ENCODE measurements at places on chromosomes 1 and 21.
A peak's percentile ranks its signal among the peaks of the same experiment; 100 is the strongest.

GRCh38 chr1:225655509-225656258 lies 2.8 kb upstream of the ENAH start:
- DNase-seq = peak; percentile 75

DNA sequence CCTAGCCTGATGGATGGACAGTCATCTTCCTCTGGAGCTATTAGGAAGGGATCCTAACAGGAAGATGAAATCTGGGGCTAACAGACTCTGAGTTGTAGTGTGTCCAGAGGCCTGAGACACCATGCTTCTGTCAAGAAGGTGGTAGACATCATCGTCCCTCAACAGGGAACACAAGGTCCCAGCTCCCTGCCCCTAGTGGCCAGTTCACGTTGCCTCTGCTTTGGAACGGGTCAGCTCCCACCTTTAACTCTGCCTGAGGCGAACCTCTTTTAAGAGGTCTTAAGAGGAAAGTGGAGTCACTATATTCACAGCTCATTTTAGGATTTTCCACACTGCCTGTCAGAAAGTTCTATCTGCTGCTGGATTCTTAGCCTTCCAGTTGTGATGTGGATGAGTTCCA lies 28.3 kb downstream of the LRRC71 start:
- DNase-seq = peak; percentile 36

DNA sequence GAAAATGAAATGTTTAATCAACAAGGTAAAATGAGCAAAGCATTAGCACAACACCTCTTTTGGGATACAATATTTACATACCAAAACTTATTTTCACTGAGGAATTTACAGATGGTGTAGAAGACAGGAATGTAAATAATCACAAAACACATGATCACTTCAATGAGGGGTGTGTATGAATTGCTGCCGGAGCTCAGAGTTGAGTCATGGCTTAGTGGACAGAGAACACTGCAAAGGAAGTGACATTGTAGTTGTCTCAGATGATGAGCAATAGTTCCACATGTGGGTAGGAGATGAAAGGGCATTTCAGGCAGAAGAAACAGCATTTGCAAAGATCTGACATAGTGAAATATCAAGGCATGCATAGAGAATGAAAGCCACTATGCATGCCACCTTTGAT lies 5.6 kb upstream of the KPRP start:
- DNase-seq = no peak

- DNase-seq = no peak
Observed at GRCh38 chr1:228988664-228989063, 253.4 kb downstream of the RHOU start.

DNA sequence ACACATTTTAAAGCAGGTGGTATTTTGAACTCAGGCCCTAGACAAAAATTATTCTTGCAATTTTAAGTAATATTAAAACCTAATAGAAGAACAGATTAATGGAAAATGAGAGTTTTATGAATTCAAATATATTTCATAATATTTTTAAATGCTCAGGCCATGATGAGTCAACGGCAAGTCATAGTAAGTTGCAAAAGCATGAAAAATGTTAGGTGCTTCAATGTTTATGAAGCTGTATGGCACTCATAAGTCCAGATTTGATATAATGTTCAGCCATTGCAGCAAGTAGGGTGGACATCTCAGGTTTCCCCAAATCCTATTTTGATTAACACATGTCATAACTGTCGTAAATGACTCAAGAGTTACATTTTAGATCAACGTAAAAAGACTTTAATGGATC lies 112.6 kb downstream of the GRIK1 start:
- no peak for DNase-seq

- DNase-seq = no peak
Observed at GRCh38 chr1:175839779-175840669, 96.6 kb upstream of the TNR start.

GRCh38 chr1:118184739-118185083 lies 317 bp downstream of the SPAG17 start:
- no peak for DNase-seq

DNA sequence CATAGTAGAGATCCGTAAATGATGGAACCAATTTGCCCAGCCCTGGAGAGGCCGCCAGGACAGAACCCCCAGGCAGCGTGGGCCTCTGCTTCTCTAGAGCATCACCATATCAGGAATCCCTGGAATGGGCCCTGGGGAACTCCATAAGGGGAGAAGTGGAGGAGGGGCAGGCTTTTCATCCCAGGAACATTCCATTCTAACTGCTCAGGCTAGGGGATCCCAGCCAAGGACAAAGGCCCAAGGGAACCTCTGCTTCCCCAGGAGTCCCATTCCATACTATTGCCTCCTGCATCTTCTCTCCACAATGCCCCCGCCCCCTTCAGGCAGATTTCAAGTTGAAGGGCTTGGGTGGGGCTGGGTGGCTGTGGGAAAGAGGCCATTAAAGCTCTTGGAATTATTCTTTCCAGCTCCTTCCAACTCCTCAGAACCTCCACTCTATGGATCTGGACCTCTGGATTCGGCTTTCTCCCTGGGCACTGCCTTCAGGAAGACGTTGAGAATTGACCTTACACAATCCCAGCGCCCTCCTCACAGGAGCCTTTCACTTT lies 6.0 kb downstream of the TRNP1 start:
- DNase-seq = no peak

DNA sequence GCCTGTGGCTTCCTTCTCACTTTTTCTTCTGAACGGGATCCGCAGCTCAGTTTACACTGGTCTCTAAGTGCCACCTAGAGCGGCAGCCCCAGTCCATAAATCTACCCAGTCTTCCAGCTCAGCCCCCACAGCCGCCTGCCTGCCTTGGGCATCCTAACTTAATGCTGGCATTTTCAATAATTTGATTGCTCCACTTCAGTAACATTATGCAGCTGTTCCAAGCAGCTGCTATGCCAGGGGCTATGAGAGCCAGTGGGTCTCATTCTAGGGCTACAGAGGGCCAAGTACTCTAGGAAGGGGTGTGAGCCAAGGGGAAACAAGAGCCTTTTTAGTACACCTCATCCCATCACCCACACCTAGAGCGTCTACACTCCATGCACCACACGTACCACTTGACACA lies 48.4 kb upstream of the COA6 start:
- no peak for DNase-seq

DNA sequence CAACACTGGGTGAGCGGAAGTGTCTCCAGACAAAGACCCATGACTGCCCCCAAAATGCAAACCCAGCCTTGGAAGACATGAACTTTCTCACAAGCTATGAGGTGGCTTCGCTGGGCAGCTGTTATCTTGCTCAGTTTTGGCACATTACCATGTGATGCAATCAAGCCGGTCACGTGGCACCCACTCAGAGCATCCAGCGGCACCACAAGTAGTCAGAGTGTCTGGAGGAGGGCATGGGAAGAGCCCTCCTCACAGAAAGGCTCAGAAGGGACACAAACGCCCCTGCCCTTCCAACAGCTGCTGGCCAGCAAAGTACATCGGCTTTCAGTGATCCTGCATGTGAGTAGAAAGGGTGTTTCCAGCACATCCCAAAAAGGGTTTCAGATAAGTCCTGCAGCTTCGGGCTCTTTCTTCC lies 145.5 kb upstream of the IRF2BP2 start:
- peak; percentile 87 for DNase-seq

DNA sequence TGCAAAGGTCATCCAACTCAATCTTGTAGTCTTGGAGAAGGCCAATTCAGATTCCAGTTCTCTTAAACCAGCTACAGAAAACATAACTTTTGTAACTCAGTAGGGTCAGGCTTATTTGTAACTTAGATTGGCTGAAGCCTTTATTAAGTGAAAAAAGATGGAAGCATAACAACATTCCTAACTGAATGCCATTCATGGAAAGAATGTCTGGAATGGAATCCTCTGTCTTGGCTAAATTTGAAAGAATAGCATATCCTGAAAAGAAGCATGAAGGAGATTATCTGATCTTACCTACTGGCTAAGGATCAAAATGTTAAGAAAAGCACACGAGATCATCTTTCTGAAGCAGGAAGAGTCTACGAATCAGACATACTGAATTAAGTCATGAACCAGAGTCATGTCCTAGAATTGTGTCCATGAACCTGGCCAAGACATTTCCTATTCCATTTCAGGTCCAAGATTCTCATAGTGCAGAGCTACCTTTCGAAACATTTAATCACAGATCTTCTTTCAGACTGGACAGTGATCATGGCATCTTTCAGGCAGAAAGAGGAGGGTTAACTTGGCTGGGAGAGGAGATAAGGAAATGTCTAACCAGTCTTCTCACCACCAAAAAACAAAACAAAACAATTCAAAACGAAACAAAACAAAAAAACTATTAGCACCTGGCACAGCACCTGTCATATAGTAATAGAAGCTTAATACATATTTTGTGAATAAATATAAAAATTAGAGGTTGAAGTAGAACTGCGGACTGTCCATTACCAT lies 75.6 kb downstream of the XCL2 start:
- DNase-seq = no peak

- no peak for DNase-seq
Observed at GRCh38 chr1:37317870-37318467, 156.4 kb upstream of the ZC3H12A start.

DNA sequence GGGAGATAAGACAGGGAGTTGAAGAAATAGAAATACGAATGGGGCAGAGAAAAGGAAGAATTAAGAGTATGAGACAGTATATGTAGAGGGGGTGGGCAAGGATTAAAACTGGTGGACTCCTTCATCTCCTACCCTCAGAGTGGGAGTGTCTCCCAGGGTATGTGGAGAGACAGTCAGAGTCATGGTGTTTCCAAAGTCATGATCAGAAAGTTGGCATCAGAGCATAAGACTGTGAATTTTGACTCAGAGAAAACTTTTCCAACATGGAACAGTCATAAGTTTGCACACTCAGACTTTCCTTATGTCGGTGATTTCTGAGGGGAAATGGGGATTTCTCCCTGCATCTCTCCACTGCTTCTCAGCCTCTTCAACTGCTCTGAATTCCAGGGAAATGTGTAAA lies 2.4 kb downstream of the CD84 start:
- DNase-seq = no peak

GRCh38 chr21:25717491-25718147 lies 17.1 kb downstream of the ATP5PF start:
- no peak for DNase-seq

- DNase-seq = no peak
Observed at GRCh38 chr1:94543893-94544635, 2.5 kb upstream of the F3 start.

DNA sequence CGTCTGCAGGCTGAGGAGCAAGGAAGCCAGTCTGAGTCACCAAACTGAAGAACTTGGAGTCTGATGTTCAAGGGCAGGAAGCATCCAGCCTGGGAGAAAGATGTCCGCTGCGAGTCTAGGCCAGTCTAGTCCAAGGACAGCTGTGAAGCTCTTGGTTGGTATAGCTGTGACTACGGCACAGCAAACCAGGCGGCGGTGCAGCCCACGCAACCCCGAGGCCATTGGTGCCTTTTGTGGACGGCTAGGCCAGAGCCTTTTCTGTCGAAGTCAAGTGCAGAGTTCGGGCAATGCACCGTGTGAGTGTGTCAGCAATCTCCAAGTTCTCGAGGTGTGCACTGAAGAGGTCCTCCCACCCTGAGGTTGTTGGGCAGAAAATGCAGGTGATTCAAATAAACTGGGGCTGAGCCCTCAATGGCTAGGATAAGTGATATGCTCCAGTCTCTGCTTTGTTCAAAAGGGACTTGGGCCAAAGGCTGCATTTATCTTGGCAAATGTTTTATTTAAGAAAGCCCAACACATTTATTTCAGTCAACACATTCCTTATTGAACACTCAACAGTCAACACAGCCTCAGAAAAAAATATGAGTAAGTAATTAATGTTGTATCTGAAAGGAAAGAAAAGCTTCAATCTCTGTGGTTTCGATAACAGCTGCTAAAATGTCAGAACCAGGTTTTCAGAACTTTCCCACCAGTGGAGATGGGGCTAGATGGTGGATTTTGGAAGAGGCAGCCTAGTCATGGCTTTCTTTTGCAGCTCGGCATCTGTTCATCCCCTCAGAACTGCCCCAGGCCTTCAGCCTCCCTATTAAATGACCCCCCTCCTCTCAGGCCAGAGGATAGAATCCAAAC lies 78.1 kb upstream of the COX20 start:
- DNase-seq = no peak

DNA sequence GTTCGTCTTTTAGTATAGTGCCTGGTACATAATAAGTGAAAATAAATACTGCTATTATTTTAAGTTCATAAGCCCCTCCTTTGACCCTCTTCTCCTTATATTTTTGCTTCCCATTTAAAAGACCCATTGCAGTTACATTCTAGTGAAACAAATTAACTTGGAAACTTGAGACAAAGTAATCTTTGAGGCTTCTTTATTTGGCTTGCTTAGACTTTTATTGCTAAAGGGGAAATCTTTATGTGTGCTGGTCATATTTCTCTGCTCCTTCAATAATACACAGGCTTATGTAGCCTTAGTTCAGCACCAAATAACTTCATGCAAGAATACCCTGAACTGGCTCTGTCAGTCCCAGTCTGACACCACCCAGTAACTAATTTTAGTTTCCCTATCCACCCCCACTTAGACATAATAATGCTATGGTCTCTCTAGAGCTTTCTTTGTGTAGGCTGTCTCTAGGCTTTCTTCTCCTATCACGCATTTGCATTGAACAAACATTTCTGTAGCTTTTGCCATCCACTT lies 257.8 kb downstream of the OMA1 start:
- DNase-seq = no peak

DNA sequence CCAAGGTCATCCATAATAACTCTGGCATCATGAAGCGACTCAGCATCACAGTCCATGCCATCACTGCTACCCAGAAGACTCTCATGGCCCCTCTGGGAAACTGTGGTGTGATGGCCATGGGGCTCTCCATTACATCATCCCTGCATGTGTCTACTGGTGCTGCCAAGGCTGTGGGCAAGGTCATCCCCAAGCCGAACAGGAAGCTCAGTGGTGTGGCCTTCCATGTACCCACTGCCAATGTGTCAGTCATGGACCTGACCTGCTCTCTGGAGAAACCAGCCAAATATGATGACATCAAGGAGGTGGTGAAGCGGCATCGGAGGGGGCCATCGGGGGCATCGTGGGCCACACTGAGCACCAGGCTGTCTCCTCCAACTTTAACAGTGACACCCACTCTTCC lies 65.1 kb upstream of the ARHGAP29 start:
- no peak for DNase-seq

GRCh38 chr1:243646841-243647240 lies 203.2 kb downstream of the AKT3 start:
- no peak for DNase-seq

- no peak for DNase-seq
Observed at GRCh38 chr1:32372149-32372756, 9.9 kb downstream of the TSSK3 start.

DNA sequence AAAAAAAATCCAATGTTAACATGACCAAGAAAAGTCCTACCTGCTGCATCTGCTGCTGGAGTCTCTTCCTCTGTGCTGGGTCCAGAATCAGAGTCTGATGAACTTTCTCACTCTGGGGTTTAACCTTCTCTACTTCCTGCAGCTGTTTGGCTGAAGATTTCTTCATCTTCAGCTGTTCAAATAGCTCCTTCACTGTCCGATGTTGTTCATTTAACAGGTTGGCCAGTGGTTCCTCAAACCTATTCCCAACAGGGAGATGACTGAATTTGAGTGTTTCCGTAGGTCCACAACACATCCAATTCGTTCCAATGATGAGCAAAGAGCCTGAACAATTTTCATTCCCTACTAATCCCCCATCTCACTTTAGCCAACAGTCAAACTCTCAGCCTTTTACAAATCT lies 79.4 kb downstream of the GON4L start:
- DNase-seq = no peak

Measured in sciatic nerve (tissue), 2 donors.